Type B pancreatic cell (in vitro differentiated cells): ENCODE measurements at places on chromosomes 1 and 21.

GRCh38 chr1:167718914-167719691 is 2.7 kb upstream of the MPZL1 start:
- DNase-seq, result no peak

DNA sequence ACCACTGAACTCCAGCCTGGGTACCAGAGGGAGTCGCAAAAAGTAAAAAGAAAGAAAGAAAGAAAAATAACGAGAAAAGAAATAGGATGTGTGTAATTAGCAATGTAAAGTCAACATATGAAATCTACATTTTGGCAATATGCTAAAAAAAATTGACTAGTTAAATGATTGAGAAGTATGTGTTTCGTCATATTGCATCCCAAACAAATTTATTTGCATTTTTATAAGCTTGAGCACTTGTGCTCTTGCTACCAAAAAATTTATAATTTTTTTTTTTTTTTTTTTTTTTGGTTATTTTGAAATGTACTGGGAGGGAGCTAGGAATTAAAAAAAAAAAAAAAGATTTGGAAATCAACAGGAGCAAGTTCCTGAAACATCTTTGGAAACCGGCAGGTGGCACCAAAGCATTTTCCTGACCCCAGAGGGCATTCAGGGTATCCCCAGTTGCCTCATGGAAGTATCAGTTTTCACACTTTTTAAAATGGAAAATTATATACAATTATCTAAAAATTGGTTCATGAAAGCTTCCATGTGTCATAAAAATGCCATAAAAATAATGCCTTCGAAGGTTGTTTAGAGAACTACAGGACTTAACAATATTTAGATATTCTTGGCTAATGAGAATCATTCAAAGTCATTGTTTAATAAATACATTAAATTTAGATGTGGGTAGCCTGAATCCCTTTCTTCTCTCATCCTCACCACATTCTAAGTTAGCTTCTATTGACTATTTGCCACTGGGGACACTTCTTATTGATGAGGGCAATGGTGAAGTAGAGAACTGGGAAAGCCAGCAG is 4.8 kb upstream of the HEATR1 start:
- DNase-seq, result no peak

GRCh38 chr1:216621536-216621935 is 101.7 kb downstream of the ESRRG start:
- no peak for DNase-seq

- no peak for DNase-seq
Observed at GRCh38 chr21:45424854-45425795, 20.2 kb downstream of the COL18A1 start.

- DNase-seq, result no peak
Observed at GRCh38 chr1:67135354-67135753, 584 bp upstream of the C1orf141 start.

DNA sequence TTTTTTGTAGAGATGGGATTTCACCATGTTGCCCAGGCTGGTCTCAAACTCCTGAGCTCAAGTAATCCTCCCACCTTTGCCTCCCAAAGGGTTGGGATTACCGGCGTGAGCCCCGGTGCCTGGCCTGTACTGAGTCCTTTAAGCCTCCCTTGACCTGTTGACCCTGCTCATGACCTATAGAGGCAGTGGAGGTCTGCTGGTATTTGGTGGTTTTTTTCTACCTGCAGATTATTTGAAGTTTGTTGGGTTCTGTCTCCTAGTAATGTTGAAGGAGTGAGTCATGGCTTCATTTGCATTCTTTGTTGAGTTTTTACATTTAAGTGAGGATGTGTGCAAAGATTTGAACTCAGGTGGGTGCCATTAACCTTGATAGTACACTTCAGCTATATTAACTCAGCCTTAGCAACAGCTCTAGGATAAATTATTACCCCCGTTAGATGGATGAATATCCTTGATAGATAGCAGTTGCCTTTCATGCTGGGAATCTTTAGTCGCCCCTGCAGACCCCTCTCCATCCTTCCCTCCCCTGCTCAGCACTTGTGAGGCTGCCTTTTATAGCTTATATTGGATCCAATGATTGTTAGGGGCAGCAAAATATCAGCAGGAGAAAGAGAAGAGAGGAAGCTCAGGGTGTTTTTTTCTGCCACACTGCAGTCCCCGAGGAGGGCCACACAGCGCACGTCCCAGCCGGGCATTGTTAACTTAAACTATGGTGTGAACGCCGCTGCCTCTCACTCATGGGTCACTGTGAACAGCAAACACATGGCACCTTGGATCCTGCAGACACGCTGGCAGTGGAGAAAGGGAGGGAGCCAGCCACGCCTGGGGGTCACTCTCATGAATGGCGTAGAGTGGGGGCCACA is 14.9 kb upstream of the NPPB start:
- no peak for DNase-seq

DNA sequence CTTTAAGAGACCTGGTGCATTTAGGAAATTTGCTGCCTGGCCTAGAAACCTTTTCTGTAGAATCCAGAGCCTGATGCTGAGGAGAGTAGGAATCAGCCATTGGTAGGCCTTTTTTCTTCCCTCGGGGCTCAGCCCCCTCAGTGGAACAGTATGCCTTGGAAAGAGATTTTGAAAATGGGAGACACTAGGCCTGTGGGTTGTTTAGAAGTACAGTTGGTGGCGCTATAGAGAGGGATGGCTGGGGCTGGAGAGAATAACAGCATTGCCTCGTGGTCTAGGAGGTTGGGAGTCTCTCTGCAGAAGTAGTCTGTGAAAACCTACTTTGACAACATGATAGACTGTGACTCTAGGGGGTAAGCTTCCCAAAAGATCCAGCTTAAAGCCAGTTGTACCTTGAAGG is 8.2 kb downstream of the KIF2C start:
- DNase-seq, result no peak

GRCh38 chr1:161379071-161379470 is 11.4 kb upstream of the CFAP126 start:
- no peak for DNase-seq

DNA sequence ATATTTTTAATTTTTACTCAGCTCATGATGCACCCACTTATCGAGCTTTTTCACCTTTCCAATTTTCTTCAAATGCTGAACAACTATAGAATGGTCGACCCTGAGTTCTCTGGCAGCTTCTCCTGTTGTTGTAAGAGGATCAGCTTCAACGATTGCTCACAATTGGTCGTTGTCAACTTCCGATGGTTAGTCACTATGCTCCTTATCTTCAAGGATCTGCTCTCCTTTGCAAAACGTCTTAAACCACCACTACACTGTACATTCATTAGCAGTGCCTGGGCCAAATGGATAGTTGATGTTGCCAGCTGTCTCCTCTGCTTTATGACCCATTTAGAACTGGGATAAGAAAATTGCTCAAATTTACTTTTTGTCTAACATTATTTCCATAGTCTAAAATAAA is 385.9 kb upstream of the LYPLAL1 start:
- DNase-seq, result no peak

- DNase-seq, result peak; percentile 76
Observed at GRCh38 chr1:53182111-53182593, 14.5 kb upstream of the CPT2 start.

GRCh38 chr1:15723631-15724246 is 12.3 kb upstream of the SLC25A34 start:
- no peak for DNase-seq

DNA sequence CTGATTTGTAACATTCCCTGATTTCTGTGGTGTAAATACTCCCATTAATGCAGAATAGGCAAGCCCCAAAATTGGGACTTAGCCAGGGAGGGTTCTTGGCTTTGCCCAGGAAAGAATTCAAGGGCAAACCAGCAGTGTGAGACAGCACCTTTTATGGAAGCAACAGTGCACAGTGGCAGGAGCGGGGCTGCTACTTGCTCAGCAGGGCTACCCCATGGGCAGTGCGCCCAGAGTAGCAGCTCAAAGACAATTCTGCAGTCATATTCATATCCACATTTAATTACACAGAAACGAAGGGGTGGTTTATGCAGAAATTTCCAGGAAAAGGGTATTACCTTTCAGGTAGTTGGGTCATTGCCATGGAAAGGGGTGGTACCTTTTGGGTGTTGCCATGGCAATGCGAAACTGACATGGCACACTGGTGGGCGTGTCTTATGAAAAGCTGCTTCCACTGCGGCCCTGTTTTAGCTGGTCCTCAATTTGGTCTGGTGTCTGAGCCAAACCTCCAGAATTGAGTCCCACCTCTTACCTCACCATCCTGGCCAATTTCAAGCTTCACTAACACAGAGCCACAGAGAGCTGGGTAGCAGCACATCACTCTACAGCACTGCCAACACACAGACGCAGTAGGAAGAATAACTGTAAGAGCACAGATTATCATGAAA is 35.9 kb downstream of the FHAD1 start:
- no peak for DNase-seq

GRCh38 chr1:103180660-103181059 is 72.3 kb upstream of the COL11A1 start:
- no peak for DNase-seq

DNA sequence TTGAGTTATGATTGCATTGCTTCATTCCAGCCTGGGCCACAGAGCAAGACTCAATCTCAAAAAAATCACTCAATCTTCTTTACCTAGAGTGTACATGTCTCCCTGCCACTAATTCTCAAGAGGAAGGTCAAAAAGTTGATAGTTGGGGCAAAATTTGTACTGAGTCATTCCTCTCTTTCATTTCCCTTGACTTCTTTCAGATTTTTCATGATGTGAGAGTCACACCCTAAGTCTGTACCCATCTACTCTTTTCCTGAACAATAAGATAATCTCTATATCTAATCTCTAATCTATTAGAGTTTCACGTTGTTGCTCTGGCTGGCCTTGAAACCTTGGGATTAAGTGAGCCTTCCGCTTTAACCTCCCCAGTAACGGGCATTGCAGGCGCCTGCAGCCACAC is 1.1 kb upstream of the BRDT start:
- DNase-seq, result no peak

DNA sequence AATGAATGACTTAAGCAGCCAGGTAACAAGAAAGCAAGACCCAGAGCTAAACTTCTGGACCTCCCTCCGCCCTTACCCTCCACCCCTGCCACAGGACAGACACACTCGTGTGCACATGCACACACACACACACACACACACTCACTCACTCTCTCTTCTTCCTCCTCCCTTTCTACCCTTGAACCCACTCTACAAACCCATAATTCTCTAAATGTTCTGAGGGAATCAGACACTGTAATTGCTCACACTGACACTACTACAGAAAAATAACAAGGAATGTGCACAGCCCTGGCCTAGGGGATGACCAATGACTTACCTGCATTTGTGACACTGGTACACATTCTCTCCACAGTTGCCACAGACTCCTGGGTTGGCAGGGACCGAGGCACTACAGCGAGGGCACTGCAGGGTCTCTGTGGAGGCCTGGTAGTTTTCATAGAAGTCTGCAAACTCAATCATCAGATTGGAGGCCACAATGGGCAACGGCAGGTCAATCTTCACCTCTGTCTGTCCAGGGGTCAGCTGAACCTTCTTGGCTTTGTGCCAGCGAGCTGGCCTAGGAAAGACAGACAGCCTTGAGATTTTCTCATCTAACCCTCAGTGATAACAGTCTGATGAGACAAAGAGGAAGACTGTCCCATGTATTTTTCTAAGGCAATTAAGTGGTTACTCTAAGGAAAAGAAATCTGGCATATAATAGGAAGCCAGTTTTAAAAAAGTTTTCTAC is 94.8 kb downstream of the UBR4 start:
- no peak for DNase-seq

- no peak for DNase-seq
Observed at GRCh38 chr1:199247891-199248290, 609.1 kb downstream of the PTPRC start.

GRCh38 chr1:67645495-67646144 is 39.4 kb upstream of the GADD45A start:
- DNase-seq, result no peak

- DNase-seq, result no peak
Observed at GRCh38 chr1:35936838-35937237, 5.9 kb downstream of the AGO3 start.

DNA sequence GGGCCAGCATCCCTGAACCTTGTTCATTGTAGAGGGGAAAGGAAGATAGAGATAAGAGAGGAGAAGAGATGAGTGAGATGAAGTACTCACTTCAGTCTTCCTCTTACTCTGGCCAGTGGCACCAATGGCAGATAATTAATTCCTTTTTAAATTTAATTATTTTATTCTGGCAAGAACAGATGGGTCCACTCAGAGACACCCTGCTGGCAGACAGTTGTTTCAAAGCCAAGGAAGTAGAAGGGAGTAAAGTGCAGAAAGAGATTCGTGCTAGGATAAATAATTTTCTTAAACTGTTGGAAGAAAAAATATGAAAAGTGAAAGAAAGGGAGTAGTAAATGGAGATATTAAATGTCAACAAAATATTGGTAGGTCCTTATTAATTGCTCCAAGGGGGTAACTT is 7.7 kb upstream of the GJA5 start:
- DNase-seq, result no peak

DNA sequence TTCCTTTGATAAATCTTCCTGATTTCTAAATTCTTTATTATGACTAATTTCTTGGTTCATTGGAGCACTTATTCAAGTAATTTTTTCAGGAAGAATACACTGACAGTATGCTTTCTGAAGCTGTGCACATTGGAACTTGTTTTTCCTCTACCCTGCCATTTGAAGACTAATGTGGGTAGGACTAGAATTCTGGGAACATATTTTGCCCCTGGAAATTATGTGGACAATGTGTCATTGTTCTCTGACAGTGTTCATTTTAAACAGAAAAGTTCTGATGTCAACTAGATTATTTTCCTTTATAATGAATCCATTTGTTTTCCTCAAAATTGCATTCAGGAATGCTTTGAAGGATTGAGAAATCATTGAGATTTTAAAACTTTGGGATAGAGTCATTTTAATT is 34.8 kb upstream of the ST6GALNAC5 start:
- no peak for DNase-seq

DNA sequence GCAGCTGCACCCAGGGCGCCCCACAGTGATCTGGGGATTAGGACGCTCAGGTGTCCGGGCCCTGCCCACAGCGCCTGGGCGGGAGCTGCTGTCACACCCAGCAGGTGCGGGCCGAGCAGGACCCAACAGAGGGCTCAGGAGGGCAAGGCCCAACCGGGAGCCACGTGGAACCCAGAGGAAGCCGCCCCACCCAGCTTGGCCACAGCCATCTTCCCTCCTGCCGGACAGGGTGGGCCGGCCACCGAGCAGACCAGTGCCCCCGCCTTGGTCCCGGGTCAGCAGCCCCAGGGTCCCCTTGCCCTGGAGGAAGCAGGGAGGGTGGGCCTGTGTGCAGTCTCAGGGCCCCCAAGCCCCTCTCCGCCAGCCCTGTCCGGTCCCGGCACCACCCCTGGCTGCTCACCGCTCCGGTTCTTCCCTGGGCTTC is 6.3 kb upstream of the TTLL10 start:
- DNase-seq, result no peak

- no peak for DNase-seq
Observed at GRCh38 chr1:30550365-30551220, 172.8 kb downstream of the MATN1 start.

DNA sequence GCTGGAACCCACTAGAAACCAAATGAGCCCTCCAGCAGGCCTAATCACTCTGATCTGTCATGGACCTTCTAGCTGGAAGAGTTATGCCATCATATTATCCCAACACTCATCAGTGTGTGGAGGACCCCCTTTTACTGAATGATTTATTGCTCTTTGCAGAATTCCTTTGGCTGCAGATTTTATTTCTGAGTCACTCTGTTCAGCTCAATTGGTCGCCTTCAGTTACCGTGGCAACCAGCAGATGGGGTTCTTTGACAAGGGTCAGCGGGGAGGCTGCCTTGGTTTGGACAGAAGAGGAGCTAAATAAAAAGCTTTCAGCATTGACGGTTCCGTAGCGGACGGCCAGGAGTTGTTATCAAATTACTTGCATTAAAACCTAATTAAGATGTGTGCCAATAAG is 220.1 kb downstream of the SDCCAG8 start:
- DNase-seq, result no peak
